Adipose tissue (tissue), 3 donors: ENCODE measurements at places on chromosomes 11 and 22. TPM values are rescaled to one million over a fixed set of nuclear protein-coding genes. Genes with fewer than 3 reads are reported as not detected.

Gene MB
- polyA plus RNA-seq, result 16.2 TPM

Gene PRDM11
- polyA plus RNA-seq, result 2.8 TPM

Gene CCND1
- polyA plus RNA-seq, result 36.9 TPM

Gene CHCHD10
- polyA plus RNA-seq, result 284 TPM

Gene SF3A1
- polyA plus RNA-seq, result 24.9 TPM

Gene SMC1B
- not detected for polyA plus RNA-seq

Gene MUC5AC
- polyA plus RNA-seq, result 24.5 TPM
